ENCODE measurements at places on chromosomes 1 and 21. TPM values are rescaled to one million over a fixed set of nuclear protein-coding genes. Genes with fewer than 3 reads are reported as not detected.

Gene LRRC3
- total RNA-seq = 0.49 TPM

Gene LCE3E
- not detected for total RNA-seq

Gene CNN3
- total RNA-seq = 102 TPM

Gene CCDC24
- 13.2 TPM for total RNA-seq

Gene DPH5
- 28.6 TPM for total RNA-seq

Gene BRWD1
- 23.9 TPM for total RNA-seq

- no peaks in the 10 kb centered on the region for H3K36me3 ChIP-seq
- peak overlapping the region; percentile 88 for H3K27ac ChIP-seq
- peak overlapping the region; percentile 97 for H3K4me3 ChIP-seq
- DNase-seq = no peak
These were observed 868 bp downstream of the PPP1R12B start for GRCh38 chr1:202349206-202349928.

DNA sequence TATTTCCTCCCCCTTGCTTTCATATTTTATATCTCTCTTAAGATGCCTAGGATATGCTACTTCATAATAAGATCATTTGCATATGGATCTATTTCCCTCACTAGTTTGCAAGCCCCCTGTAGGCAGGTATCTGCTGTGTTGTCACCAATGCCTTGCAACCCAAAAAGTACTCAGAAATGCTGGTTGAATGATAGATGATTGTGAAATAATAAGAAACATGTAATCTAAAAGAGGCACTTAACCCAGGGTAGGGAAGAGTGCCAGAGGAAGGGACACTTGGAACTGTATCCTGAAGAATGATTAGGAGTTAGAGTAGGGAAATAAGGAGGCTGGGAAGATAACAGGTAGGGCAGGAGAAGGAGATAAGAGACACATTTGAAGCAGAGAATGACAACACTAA lies 12.3 kb downstream of the ATPAF1 start:
- no peaks in the 10 kb centered on the region for H3K4me1 ChIP-seq
- peaks cover 8% of the 10 kb centered on the region for H3K36me3 ChIP-seq
- no peak overlapping the region for H3K4me3 ChIP-seq
- no peak for DNase-seq
- H3K27me3 ChIP-seq = no peaks in the 10 kb centered on the region
- no peak overlapping the region for H3K27ac ChIP-seq

GRCh38 chr1:232751393-232752140 lies 53.6 kb upstream of the MAP10 start:
- no peaks in the 10 kb centered on the region for H3K36me3 ChIP-seq
- H3K4me1 ChIP-seq = no peaks in the 10 kb centered on the region
- no peak overlapping the region for H3K27ac ChIP-seq

GRCh38 chr1:182141040-182141439 lies 79.5 kb upstream of the ZNF648 start:
- peaks cover 27% of the 10 kb centered on the region for H3K4me1 ChIP-seq
- no peaks in the 10 kb centered on the region for H3K27me3 ChIP-seq
- no peak for DNase-seq
- no peak overlapping the region for H3K27ac ChIP-seq
- H3K36me3 ChIP-seq = no peaks in the 10 kb centered on the region

DNA sequence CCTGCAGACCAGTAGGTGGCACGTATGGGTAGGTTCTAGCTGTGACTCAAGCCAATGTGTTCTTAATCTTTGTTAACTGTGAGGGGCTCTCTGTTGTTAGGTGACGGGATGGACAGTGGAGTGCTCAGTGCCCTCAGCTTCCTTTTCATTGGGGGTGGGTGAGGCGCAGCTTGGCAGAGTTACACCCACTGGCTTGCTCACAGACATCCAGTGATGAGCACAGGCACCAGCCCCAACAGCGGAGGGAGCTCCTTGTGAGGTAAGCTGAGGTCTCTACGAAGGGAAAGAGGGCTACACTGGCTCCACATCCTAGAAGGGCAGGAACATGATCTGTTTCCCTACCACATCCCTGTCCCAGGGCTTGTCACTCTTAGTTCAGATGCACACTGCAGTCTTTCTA lies 871.3 kb downstream of the LRRIQ3 start:
- DNase-seq = peak; percentile 13
- H3K4me1 ChIP-seq = no peaks in the 10 kb centered on the region
- H3K4me3 ChIP-seq = no peak overlapping the region
- H3K27me3 ChIP-seq = no peaks in the 10 kb centered on the region
- H3K27ac ChIP-seq = no peak overlapping the region

DNA sequence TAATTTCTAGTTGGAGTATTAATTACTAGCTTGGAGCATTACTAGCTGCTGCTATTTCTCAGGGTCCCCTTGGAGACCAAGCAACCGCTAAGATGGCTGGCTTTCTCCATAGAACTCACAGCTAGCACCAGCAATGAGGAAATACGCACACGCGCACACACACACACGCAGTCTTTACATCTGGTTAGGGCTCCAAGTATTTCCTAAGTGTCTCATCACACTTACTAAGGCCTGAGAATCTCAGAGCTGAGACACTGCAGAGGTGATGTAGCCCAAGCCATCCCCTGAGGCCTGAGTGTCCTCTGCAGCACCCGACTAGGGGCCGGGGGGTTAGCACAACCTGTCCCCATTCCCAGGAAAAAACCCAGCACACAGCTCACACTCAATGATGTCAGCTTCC lies 42.5 kb downstream of the ITPKB start:
- DNase-seq = no peak
- H3K4me1 ChIP-seq = no peaks in the 10 kb centered on the region
- no peak overlapping the region for H3K27ac ChIP-seq
- H3K27me3 ChIP-seq = no peaks in the 10 kb centered on the region
- H3K36me3 ChIP-seq = no peaks in the 10 kb centered on the region

- H3K4me1 ChIP-seq = no peaks in the 10 kb centered on the region
- DNase-seq = no peak
- H3K27me3 ChIP-seq = no peaks in the 10 kb centered on the region
- no peaks in the 10 kb centered on the region for H3K36me3 ChIP-seq
- no peak overlapping the region for H3K27ac ChIP-seq
These were observed 67.1 kb upstream of the FAM78B start for GRCh38 chr1:166233750-166234366.

- H3K4me1 ChIP-seq = no peaks in the 10 kb centered on the region
- no peak for DNase-seq
- H3K27me3 ChIP-seq = no peaks in the 10 kb centered on the region
- no peak overlapping the region for H3K4me3 ChIP-seq
These were observed 13.9 kb upstream of the OR2G2 start for GRCh38 chr1:247574236-247574635.

GRCh38 chr1:24903560-24903954 lies 26.5 kb downstream of the RUNX3 start:
- no peaks in the 10 kb centered on the region for H3K27me3 ChIP-seq
- no peaks in the 10 kb centered on the region for H3K36me3 ChIP-seq
- no peak for DNase-seq
- no peak overlapping the region for H3K27ac ChIP-seq
- H3K4me1 ChIP-seq = no peaks in the 10 kb centered on the region
- H3K4me3 ChIP-seq = no peak overlapping the region

DNA sequence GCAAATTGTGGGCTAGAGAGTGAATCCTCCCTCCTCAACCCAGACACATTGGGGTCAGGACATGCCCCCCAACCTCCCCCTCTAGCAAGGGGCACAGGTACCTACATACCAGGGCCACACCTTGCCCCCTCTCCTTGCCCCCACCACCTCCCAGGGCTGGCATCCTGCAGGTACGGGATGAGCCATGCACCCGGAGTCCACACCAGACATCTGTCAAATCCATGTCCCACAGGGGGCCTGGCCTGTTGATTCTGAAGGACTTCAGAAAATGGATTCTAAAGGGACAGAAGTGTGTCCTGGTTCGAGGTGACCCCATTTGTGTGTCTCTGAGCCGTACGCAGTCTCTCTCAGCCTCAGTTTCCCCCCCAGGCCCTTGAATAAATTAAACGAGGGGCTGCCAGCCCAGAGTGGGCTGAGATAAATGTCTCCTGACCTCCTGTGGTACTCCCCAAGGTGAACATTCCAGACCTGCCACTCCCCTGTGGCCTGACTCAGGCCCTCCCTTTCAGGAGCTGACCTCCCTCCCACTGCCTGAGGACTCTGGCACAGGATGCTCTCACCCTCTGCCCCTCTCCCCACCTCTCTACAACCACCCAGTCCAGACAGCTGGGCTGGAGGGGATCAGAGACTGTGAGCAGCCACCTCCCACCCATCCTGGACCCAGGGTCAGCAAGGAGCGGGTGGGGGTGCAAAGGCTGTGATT lies 94.5 kb downstream of the EPHB2 start:
- no peak overlapping the region for H3K4me3 ChIP-seq
- no peaks in the 10 kb centered on the region for H3K27me3 ChIP-seq
- no peak overlapping the region for H3K27ac ChIP-seq
- no peaks in the 10 kb centered on the region for H3K36me3 ChIP-seq
- DNase-seq = no peak

DNA sequence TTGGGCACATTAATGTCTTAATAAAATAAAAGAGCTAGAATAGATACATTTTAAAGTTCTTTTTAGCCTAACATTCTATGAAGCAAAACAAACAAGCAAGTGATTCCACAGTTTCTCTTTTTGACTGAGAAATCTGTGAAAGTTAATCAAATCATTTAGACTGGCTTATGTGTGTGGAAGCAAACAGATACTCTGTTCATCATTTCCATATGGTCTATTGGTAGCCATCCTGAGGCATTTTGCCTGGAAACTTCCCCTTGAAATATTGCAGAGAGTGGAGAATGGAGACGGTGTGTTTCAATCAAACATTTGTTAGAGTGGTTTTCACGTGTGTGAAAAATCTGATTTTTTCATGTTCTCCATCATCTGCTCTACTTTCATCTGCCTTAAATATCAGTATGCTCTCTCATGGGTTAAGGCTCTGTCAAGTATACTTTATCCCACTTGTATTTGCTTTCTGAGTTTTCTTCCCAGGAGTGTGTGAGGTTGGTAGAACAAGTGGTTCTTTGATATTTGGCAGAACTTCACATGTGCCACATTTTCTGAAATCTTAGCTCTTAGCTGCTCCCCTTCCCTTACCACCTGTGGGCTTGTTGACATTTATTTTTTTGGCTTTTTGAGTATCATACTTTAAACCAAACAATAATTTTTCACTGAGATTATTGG lies 139.1 kb upstream of the PTGFR start:
- no peak overlapping the region for H3K27ac ChIP-seq
- H3K4me1 ChIP-seq = no peaks in the 10 kb centered on the region
- H3K4me3 ChIP-seq = no peak overlapping the region
- no peaks in the 10 kb centered on the region for H3K27me3 ChIP-seq
- DNase-seq = no peak

GRCh38 chr1:29416267-29417146 lies 180.2 kb downstream of the PTPRU start:
- no peaks in the 10 kb centered on the region for H3K4me1 ChIP-seq
- H3K4me3 ChIP-seq = no peak overlapping the region
- H3K27ac ChIP-seq = no peak overlapping the region
- no peak for DNase-seq
- H3K36me3 ChIP-seq = no peaks in the 10 kb centered on the region

DNA sequence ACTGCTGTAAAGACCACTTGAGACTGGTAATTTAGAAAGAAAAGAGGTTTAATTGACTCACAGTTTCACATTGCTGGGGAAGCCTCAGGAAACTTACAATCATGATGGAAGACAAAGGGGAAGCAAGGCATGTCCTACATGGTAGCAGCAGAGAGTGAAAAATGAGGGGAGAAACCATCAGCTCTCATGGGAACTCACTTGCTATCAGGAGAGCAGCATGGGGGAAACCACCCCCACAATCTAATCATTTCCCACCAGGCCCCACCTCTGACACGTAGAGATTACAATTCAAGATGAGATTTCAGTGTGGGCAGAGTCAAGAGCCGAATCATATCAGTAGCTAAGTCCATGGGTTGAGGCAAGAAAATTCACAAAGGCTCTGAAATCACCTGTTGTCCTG lies 23.8 kb upstream of the LYPD8 start:
- H3K27ac ChIP-seq = no peak overlapping the region
- no peak overlapping the region for H3K4me3 ChIP-seq
- DNase-seq = no peak

DNA sequence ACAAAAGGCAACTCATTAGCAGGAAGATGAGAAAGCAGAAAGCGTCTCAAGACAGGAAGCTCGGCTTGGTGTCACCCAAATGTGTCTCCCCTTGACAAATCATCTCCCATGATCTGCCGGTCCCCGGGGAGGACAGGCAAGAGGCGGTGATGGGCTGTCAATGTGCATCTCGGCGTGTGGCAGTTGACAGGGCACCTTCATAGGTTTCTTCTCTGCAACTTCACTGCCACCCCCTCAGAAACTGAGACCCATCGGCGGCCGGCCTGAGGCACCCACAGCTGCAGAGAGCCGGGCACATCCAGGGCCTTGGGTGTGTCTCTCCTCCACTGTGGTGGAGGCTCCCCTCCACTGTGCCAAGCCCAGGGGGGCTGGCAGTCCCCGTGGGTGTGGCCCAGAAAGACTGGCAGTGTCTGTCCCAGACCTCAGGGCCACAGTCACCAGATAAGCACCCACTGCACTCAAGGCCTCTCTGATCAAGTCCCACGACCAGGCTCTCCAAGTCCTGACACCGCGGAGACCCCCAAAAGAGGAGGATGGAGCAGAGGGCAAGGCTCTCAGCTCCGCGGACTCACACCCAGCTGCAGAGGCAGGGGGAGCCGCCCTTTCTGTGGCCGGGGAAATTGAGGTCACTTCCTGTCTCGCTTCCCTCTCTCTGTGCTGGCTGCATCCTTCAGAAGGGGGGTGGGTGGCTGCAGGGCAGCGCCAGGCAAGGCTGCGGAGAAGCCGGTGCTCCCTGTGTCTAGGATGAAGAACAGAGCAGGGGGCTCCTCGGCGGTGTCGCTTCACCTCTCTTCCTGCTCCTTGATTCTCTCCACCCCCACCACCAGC lies 39.6 kb upstream of the LBR start:
- no peaks in the 10 kb centered on the region for H3K4me1 ChIP-seq
- no peaks in the 10 kb centered on the region for H3K27me3 ChIP-seq
- H3K27ac ChIP-seq = peak overlapping the region; percentile 62
- peak; percentile 57 for DNase-seq

DNA sequence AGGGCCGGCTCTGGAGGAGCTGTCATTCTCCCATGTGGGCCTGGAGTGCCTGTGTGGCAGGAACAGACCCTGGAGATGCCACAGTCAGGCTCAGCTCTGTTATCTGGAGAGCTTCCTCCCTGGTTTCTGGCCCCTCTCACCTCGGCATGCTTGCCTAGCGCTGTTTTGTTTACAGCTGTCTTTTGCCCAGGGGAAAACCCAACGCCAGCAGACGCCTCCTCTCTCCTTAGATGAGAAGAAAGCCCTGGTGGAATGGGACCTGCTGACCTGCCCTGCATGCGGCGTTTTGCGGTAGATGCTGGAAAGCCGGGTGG lies 104.9 kb downstream of the CRYAA start:
- H3K36me3 ChIP-seq = no peaks in the 10 kb centered on the region
- H3K27ac ChIP-seq = no peak overlapping the region
- no peak overlapping the region for H3K4me3 ChIP-seq
- H3K4me1 ChIP-seq = no peaks in the 10 kb centered on the region
- DNase-seq = no peak

DNA sequence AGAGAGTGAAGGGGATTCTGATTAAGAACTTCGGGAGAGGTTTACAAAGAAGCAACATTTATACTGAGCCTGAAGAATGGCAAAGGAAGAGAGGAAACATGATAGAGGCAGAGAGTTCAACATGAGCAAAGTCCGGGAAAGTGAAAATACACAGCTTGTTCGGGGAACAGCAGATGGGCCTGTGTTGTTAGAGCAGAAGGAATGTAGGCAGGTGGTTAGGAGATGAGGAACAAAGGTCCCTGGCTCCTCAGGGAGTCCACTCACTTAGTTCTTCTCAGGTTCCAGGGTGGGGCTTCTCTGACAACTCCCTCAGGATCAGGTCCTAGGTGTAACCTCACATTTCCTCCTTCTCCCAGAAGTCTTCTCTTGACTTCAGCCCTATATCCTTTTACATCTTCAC lies 5.1 kb upstream of the ZNF326 start:
- H3K36me3 ChIP-seq = no peaks in the 10 kb centered on the region
- no peak overlapping the region for H3K4me3 ChIP-seq
